ENCODE measurements at places on chromosomes 1 and 21.

DNA sequence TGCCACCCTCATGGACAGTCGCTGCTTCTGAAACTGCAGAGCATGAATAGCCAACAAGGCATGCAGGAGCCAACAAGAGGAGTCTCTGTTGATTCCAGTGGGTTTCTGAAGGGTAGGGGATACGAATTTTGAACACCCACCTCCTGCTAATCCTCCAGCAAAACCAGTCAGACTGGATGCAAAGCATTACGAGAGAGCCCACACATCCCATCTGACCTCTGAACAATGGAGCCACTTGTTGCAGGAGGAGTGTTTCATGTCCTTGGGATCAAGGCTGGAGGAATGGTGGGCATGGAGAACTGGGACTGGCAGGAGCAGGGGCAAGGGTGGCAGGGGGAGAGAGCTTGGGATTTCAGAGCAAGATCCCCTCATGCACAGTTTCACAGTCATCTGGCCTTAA is 1.6 kb downstream of the VTCN1 start:
- no peak for DNase-seq

- no peak for DNase-seq
Observed at GRCh38 chr1:203085528-203086406, at the start of gene MYOG. TSS of gene MYOG (minus strand) at chr1:203086012. CDS start at chr1:203085961, 51 bp downstream.

- DNase-seq, result no peak
Observed at GRCh38 chr1:38885092-38885491, 3.7 kb upstream of the GJA9 start.

DNA sequence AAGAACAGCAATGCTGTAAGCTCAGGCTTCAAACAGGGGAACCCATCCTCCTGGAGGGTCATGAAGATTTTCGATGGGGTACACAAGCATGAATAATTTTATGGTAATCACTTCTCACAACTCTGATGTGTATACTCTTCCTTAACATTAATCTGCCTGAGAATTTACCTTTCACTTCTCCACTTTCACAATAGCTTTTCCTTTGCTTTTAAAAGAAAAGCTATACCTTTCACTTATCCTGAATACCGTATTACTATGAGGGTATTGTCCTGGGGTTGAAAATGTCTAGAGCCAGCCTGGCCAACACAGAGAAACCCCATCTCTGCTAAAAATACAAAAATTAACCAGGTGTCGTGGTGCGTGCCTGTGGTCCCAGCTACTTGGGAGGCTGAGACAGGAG is 12.7 kb upstream of the ZYG11B start:
- no peak for DNase-seq

DNA sequence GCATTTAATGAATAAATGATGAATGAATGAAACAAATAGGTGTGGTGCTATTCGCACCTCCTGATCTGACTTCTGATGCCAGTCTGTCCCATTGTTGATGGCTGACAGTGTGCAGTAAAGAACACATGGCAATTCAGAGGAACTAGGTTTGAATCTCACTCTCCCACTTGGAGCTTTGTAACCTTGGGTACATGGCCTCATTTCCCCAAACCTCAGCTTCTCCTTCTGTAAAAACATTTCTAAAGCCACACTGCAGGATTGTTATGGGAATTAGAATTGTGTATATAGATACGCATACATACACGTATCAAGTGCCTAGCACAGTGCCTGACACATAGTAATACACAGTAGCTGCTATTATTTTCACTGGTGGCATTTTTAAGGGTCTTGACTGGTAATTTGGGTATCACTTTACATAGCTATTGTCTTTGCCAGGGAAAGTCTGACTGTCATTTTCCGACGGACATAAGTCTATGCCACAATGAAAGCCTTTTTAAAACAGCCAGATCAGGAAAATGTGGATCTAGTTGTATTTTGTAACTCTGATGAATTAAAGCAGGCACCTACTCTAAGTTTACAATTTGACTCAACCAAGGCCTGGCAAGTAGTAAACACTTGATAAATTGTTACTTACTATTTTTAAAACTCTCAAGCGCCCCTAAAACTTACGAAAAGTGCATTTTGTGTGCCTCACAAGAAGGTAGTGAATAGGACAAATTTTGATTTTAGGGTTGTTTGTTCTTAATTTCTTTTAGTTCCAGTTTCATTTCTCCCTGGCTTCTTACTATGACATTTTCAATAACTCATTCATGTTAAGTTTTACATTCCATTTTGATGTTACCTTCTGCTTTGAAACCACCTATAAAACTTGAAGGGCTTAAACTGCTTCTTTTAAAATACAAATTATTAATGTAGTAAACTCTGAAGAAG is 164.4 kb downstream of the SDCCAG8 start:
- DNase-seq, result no peak

GRCh38 chr21:44730951-44731579 is 19.7 kb upstream of the TSPEAR start:
- no peak for DNase-seq
